NCI-H82 (cell line): ENCODE measurements at places on chromosomes 16 and 17.

DNA sequence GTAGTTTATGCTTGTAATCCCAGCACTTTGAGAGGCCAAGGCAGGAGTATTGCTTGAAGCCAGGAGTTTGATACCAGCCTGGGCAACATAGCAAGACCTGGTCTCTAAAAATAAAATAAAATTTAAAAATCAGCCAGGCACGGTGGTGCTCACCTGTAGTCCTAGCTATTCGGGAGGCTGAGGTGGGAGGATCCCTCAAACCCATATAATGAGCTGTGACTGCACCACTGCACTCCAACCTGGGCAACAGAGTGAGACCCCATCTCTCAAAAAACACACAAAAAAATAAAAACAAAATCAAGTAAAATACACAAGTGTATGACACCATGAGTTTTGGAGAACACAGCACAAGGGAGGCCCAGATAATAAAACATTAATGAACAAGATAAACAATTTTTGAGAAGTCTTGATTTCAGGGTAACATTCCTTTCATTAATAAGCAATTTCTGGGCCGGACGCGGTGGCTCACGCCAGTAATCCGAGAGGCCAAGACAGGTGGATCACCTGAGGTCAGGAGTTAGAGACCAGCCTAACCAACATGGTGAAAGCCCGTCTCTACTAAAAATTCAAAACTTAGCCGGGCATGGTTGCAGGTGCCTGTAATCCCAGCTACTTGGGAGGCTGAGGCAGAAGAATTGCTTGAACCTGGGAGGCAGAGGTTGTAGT is 17.9 kb downstream of the PRPSAP1 start:
- no peak for DNase-seq

DNA sequence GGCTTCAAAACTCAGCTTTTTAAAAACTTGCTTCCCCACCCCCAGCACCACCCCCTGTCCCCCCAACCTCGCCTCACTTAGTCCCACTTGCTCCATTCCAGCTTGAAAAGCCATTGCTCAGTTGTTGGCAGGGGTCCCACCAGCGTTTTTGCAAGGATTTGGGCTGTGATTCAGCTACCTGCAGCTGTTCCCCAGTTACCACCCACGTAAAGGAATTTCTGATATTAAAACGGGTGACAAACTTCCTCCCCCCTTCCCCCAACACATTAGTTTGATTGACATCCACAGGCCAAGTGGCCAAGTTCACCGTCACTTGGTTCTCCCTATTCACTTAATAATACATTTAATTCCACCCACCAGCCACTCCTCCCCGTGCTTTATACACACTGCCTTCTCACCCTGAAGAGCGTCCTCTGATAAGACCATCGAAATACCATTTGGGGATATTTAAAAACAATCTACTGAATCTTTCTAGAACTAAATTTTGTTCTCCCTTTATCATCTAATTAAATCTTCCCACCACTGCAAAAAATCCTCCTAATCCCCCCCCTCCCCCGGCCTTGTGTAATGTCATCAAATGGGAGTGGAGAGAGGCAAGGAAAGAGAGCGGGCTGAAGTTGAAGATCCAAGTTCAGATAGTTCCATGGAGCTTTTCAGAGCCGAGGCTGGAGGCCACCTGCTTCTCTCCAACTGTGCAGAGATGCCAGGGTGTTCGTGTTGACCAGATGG is 55.1 kb downstream of the SOX9 start:
- no peak for DNase-seq

GRCh38 chr17:65809366-65809765 is 247.9 kb upstream of the AXIN2 start:
- DNase-seq, result no peak

- peak; percentile 73 for DNase-seq
Measured at GRCh38 chr16:63289834-63290460, 1253.7 kb upstream of the CDH8 start.

DNA sequence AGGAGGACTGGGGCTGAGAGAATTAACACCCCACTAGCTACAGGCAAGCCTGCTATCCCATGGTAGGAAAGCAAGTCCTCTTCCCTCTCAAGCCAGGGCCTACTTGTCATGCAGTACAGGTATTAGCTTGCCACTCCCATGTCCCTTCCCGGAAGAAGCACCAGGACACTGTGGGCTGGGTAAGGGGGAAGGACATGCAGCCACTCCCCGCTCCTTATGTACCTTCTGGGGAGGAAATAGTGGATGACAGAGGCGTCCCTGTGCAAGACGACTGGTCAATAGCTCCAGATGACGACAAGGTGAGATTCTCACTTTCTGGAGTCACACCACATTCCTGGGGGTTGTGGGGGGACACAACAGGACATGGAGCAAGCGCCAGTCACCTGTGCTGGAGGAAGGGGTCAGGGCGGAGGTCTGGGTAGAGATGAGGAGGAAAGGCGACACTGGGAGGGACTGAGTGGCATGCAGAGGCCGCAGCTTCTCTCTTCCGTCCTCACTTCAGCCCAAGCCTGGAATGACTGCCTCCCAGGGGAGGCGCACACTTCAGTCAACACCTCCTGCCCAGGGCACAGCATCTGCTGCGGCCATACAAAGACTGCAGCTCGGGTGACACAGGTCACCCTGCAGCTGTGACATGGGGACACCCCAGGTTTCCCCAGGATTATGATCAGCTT is 15.1 kb upstream of the FOXJ1 start:
- DNase-seq, result peak; percentile 49

GRCh38 chr17:72359274-72359673 is 238.5 kb downstream of the SOX9 start:
- no peak for DNase-seq

- DNase-seq, result no peak
Measured at GRCh38 chr16:62755938-62756337, 719.7 kb upstream of the CDH8 start.

DNA sequence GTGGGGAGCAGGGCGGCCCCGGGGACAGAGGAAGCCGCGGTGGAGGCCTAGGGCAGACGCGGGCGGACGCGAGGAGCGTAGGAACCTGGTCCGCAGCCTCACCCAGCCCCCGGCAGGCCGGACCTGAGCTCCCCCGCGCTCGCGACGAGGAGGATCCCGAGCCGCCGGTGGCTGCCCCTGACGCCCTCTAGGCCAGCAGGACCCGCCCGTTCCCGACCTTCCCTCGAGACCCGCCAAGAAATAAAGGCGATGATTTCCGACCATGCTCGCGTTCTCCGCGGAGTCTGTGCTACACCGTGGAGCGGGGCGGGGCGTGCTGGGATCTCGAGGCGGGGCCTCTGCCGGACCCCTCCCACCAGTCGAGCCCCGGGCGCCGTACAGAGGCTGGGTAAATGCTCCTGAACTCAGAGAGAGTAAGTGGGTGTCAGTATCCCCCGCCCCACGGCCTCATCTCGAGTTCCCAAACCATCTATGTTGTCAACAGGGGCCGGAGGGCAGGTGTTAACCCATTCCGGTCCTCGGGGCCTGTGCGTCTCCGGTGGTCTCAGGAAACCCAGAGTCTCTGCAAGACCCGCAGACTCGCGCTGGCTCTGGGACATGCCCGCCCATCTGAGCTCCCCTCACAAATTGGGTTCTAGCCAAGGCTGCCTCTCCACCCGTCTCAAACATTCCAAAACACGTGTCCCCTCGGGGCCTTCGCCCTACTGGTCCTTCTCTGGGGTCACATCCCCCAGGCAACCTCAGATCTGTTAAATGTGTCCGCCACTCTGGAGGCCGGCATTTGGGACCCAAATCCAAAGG is 13.7 kb downstream of the SYCE1L start:
- peak; percentile 75 for DNase-seq

- no peak for DNase-seq
Measured at GRCh38 chr17:29586676-29587469, 2.6 kb downstream of the GIT1 start.

- no peak for DNase-seq
Measured at GRCh38 chr17:334974-335481, 17.6 kb downstream of the RPH3AL start.

DNA sequence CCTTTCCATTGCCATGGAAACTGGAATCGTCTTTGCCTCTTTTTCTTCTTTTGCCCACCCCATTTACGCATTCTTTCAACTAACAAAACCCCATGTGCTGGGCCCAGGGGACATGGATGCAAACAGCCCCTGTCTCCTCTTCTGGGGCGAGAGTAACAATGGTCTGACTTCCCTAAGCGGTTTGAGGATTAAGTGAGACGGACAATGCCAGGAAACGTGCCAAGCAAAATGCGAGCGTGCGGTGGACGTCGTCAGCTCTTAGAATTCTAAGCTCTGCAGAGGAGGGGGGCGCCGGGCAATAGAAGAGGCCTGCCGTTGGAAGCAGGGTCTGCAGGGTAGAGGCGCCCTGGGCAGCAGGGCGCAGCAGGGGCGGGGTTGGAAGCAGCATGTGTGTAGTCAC is 42.4 kb upstream of the JPH3 start:
- no peak for DNase-seq

- DNase-seq, result no peak
Measured at GRCh38 chr17:63246344-63246743, 199.8 kb downstream of the CYB561 start.

- no peak for DNase-seq
Measured at GRCh38 chr16:11915114-11915643, 577 bp downstream of the GSPT1 start.

DNA sequence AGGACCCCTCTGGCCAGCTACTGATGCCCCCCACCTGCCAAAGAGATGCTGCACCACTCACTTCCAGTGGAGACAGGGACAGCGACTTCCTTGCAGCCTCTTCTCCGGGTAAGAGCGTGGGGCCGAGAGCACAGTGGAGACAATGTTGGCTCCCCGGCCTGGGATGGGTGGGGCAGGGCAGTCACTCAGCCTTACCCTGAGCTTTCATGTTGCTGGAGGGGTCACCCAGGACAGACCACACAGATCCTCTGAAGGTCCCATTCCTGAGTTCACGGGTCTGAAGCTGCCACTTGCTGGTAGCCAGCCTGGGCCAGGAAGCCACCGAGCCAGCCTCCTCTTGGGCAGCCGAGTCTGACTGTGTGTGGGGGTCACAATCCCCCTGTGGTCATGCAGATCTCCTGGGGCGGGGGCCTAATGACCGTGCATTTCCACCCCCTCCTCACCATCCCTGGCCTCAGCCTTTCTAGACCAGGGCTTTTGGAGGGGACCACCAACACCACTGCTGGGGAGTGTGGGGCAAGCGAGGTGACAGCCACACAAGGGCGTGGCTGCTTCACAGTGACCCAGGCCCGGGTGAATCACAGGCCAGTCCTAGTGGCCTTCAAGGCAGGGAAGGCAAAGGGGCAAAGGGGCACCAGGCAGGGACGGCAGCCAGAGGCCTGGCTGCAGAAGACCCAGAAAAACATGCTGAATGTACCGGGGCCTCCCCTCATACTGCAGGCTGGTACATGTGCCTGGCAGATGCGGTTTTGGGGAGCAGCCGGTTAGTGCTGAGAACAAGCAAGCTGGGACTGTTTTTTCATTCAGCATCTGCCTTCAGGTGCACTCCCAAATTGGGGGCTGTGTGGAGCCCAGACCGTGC is 10.4 kb downstream of the TAF1C start:
- no peak for DNase-seq

GRCh38 chr17:81551458-81552243 is 502 bp downstream of the FAAP100 start:
- peak; percentile 36 for DNase-seq

GRCh38 chr17:2994441-2994840 is 69.0 kb downstream of the OR1D5 start:
- DNase-seq, result no peak
